Progenitor cell of endocrine pancreas (in vitro differentiated cells): ENCODE measurements at places on chromosomes 12 and 14.

DNA sequence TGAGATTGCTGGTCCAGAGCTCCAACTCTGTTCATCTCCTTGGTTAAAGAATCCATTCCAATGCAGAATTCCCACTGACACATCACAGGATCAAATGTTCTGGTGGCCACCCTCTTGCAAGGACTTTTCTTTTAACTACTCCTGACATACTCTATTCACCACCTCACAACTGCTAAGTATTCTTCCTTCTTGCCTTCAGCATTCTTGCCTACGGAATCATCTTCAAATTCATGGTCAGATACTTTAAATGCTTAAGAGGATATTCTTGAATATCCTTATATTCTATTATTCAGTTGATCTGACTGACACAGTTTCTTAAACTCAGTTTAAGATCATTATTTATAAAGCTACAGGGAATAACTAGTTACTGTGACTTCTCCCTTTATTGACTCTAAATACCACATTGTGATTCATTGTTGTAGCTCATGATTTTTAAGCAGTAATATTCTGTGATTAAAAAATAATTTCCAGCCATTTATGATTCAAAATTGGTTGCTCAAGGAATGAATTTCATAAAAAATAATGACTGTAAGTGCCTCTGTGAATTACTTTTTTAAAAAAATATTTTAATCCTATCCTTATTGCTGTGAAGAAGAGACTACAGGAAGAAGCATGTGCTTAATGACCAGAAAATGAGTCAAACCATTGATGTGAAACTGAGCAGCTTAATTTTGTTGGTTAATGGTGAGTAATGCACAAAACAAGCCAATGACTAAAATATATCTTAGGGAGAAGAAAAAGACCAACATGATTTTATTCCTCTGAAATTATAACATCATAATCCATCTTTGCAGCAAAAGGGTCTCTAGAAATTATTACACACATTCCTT is 207.1 kb downstream of the PIK3C2G start:
- no peak for DNase-seq

DNA sequence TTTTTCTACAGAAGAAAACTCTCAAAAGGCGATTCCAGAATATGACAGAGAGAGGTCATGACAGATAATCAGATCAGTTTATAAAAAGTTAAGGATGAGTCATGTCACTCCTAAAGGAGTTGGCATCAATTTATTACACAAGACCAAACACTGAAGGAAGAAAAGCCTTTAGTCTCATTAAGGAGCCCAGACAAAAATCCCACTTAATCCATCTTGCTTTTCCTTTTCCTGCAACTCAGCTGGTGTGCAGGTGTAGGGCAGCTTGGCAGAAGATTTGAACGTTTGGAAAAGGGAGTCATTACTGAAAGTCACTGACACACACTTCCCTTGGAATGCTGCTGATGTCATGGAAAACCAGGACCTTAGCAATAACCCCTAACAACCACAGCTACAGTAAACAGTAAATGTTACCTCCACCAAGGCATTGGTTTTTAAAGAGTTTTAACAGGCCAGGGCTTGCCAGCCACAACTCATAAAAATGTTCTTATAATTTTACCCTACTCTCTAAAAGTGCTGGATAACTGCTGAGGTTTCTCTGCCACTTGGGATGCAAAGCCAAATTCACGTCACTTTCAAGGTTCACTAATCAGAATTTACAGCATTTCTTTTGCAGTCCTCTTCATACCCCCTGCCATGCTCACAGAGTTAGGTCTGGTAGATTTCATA is 320.6 kb downstream of the RAD51B start:
- DNase-seq = no peak

- no peak for DNase-seq
Observed at GRCh38 chr12:27002141-27002540, 12.0 kb downstream of the TM7SF3 start.

GRCh38 chr14:59181791-59182190 is 6.7 kb upstream of the DAAM1 start:
- no peak for DNase-seq

DNA sequence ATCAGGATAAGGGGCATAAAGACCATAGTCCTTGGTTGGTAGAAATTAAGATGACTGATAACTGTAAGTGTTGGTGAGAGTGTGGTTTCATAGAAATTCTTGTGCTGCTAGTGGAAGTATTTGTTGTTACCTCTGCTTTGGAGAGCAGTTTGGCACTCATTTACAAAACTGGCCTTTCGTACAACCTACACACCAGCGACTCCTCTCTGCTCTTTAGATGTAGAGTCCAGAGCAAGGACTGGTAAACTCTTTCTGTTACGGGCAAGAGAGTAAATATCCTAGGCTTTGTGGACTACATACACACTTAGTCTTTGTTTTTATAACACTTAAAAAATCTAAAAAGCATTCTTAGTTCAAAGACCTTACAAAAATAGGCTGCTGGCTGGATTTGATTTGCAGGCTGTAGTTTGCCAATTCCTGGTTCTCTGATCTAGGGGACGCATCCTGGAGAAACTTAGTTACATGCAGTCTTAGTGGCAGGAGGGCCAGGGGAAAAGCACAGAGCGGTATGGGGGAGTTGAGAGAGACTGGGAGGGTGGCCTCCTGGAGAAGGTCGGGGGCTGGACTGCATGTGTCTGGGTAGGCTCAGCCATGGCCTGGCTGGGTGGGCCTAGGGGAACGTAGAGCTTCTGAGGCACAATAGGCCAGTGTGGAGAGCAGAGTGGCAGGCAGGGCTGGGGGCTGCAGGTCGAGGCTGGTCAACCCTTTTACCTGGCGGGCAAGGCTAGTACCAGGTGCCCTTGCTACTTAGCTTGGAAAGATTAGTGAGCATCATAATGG is 55.3 kb upstream of the AMN start:
- no peak for DNase-seq

GRCh38 chr14:72652179-72652578 is 241.7 kb downstream of the DPF3 start:
- DNase-seq = no peak

DNA sequence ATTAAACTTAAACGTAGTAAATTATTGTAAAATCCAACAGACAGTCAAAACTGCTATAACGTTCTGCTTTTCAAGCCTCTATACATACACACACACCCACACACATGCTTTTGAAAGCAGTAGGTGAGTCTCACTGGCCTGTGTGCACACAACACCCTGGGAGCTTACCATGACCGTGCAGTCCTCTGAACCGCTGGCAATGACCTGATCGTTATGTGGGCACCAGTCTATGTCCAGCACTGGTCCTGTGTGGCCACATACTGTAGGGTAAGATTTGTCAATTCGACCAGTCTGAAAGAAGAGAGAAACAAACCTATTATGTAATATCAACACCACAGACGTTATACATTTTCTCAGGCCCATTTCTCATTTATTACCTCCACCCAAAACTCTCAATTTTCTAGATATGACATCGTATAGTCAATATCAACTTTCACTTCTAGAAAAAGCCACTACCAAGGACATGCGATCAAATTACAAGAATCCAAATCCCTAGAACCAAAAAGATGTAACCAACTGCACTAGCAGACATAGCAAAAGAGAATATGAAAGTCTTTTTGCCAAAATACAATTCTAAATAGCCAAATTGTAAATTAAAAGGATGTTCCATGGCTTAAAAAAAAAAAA is 44.5 kb upstream of the SELPLG start:
- DNase-seq = no peak

GRCh38 chr14:103767336-103767894 is 51.8 kb downstream of the ZFYVE21 start:
- DNase-seq = no peak

DNA sequence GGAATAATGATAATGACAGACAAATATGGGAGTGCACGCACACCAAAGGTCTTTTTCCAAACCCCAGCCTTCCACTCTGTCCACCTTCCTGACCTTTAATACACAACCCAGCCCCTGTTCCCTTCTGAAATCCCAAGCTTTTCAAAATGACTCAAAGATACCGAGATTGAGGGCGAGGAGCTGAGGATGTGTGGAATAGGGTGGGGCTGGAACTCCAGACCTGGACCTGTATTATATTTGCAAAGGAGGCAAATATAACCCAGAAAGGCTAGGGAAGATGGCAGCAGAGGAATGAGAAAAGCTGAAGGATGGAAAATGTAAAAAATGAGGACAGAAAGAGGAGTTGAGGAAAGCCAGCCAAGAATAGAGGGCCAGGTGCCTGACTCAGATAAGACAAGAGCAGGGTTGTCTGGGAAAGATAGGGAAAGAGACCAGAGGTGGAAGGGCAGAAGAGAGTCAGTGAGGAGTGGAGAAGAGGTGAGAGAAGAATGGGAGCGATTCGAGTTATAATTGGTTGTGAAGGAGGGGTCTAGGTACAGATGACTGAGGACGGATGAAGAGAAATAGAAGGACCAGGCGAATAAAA is 1.0 kb upstream of the PTMS start:
- DNase-seq = no peak

GRCh38 chr12:43320281-43320680 is 231.7 kb downstream of the ADAMTS20 start:
- no peak for DNase-seq

- no peak for DNase-seq
Observed at GRCh38 chr14:71202881-71203280, 295.6 kb downstream of the PCNX1 start.

DNA sequence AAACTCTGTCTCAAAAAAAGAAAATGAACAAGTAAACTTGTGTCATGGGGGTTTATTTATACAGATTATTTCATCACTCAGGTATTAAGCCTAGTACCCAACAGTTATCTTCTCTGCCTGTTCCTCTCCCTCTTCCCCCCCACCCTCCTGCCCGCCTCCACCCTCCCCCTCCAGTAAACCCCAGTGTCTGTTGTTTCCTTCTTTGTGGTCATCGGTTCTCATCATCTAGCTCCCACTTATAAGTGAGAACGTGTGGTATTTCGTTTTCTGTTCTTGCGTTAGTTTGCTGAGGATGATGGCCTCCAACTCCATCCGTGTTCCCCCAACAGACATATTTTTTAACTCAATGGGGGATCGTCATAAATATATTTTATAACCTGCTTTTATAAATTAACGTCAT is 12.3 kb downstream of the IL31 start:
- DNase-seq = no peak

DNA sequence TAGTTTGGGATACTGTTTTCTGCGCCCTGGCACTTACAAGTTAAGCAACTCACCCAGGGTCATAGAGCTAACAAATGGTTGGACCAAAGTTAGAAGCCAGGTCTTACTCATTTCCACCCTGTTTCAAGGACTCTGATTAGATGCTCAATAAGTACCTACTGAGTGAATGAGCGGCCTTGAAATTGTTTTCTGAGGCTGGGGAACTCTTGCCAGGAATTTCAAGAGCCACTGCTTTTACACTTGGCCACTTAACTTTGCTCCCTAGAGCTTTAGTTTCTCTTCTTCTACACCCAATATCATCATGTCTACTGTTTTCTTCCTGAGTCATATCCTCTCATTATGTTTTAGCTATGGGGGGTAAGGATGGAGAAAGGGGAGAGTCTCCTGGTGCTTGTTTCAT is 431.6 kb downstream of the ZFP36L1 start:
- no peak for DNase-seq

- no peak for DNase-seq
Observed at GRCh38 chr12:62438098-62438692, 28.4 kb upstream of the MON2 start.

GRCh38 chr12:104870797-104871196 is 87.3 kb downstream of the SLC41A2 start:
- no peak for DNase-seq

DNA sequence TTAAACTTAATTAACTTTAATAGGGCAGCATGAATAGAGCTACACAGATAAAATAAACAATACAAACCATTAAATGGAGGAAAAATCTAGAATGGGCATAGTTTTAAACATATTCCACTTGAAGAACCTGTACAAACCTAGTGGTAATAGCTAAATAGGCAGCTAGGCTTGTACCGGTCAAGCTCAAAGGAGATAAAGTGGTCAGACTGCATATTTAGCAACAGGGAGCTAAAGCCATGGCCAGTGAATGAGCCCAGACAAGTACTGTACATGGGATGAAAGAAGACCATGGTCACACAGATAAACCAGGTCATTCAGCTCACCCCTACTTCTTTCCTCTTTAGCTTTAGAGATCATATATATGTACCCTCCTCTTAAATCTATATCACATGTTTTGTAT is 186.6 kb upstream of the KRR1 start:
- no peak for DNase-seq

DNA sequence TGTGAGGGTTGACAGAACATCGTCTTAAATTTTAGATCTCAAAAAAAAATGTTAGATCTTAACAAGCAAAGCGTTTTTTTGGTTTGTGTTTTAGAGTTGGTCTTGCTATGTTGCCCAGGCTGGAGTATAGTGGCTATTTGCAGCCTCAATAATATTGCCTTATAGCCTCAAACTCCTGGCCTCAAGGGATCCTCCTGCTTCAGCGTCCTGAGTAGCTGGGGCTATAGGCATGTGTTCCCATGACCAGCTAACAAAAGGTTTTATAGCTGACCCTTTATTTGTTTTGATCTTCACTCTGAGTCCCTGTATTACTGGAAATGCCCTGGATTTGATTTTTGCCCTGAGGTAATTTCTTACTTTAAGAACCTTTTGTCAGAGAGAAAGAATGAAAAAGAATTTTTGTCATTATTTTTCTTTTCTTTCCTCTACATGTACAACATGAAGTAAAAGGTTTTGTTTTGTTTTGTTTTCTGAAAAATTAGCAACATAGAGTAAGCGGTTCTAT is 5.2 kb downstream of the INHBC start:
- DNase-seq = no peak

DNA sequence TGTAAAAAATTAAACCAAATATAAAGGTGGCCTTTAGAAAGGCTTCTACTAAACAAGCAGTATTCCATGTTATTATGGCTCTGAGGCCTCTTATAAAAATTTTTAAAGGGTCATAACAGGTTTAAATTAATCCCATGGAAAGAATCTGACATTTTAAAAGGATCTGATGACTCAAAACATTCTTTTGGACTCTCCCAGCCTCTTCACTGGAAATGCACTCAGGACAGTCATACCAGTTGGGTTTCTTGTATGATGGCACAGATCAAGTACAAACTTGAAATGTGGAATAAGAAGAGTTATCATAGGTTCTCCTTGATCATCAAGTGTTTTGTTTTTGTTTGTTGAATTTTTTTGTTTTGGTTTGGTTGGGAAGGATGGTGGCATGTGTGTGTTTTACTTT is 50.8 kb downstream of the PPP2R5E start:
- DNase-seq = no peak

DNA sequence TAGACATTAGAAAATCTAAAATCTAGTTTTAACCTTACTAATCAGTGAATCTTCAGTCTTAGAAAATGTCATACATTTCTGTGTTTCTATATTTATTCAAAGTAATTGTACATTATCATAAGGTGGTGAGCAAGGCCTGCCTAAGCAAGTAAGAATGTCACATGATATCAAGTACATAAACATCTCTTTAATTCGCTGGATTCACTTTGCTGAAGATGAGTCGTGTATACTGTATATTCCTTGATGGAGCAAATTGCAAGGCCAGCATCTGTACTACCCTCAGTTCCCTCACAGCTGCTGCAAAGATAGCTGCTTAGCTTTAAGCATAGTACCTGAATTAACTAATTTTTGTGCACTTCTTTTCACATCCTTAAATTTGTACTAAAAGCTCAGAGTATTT is 8.5 kb upstream of the AK7 start:
- no peak for DNase-seq

GRCh38 chr14:69693801-69694729 is 72.9 kb upstream of the SRSF5 start:
- DNase-seq = no peak

- no peak for DNase-seq
Observed at GRCh38 chr12:53223389-53224060, 8.5 kb downstream of the RARG start.
